Ecto neural progenitor cell (in vitro differentiated cells): ENCODE measurements at places on chromosomes 3 and 15.

- DNase-seq = no peak
Observed at GRCh38 chr3:126476166-126477060, 722 bp upstream of the ZXDC start.

DNA sequence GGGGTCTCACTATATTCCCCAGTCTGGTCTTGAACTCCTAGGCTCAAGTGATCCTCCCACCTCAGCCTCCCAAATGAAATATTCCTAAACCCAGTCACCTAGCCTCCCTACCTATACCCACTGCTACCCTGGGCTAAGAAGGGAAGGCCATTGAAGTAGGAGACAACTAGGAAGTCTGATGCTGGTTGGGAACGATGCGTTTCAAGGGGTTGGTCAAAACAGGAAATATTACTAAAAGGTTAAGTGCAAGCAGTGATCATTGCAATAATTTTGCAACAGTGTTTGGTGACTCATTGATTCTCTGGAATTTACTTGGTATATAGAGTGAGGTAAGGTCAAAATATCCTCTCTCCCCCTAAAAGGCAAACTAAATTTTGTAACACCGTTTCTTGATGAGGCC is 4.6 kb upstream of the UQCRC1 start:
- no peak for DNase-seq

DNA sequence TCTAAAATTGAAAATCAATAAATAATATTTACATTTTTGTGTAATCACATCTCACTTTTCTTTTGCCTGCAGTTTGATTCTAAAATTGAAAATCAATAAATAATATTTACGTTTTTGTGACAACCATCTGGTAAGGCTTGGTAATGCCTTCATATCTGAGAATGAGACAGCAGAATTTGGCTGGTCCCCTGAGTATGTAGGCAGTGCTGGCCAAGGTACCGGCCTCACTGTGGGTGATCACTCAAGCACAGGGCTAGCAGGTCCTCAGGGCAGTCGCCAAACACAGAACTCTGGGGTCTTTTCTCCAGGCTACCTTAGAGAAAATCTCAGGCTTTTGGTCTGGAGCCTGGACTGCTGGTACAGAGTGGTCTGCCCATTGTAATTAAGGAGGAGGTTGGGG is 26.2 kb downstream of the RTP3 start:
- no peak for DNase-seq

DNA sequence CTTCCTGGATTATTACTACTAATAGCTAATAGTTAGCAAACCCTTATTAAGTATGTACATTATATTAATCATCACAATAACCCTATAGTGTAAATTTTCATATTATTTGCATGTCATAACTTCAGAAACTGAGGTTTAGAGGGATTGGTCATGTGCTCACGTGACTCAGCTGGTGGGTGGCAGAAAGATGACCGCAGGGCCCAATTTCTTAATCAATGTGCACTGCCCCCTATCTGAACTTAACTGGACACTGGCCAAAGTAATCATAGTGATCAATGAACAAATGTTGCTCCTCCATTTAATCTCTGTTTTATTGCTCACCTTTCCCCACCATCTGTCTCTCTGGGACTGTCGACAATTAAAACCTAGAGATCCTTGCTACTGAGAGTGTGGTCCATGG is 52.2 kb downstream of the PLD1 start:
- DNase-seq = no peak

DNA sequence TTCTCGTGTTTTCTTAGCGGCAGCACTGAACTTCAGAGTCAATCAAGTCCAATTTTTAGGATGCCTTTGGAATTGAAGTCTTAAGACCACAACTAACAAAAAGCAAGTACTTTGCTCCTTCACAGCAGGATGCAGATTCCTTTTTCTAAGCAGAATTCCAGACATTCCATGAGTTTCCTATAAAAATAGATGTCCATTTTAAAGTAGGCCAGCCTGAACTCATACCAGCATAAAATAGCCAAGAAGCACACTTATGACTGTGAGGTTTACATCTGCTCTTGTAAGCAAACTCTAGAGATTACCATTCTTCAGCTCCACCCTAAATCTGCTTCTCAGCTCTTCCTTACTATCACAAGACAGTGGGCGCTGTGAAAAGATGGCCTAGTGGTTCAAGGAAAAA is 85.8 kb downstream of the THBS1 start:
- no peak for DNase-seq

GRCh38 chr3:1197051-1197450 is 104.2 kb downstream of the CNTN6 start:
- no peak for DNase-seq

DNA sequence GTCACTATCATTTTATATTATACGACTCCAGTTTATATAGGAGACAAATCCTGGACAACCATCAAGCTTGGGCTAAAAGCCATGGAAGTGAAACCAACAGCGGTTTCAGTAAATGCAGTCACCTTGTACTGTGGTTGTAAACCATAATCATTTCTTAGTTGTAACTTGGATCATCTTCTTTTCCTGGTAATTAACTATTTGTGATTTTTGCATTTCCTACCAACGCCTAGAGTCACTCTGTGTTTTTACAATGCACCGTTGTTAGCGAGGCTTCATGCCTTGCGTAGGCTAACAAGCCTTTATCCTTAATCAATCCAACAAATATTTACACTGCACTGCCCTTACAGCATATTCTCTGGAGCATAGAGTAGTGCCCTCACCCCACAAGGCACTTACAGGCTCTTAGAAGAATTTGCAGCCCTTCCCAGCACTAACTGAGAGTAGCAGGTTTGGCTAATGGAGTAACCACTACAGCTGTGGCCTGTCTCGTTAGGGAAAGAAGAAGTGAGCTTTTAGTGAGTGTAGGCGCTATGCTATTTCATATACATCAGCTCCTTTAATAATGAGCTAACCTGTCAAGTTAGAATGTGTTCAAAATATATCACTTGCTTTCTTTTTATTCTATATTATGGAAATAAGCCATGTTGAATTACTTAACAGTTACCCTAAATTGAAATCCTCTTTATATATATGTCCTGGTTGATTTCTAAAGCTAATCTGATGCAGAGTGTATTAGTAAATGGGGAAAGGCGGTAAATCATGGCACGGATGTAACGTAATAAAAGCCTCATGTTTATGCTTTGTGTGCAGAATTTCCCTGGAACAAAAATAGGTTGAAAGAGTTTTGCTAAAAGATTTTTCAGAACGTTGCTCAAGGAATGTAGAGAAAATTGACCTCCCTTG is 62.8 kb downstream of the ABHD2 start:
- no peak for DNase-seq
